ENCODE measurements at places on chromosomes 4 and X. TPM values are rescaled to one million over a fixed set of nuclear protein-coding genes. Genes with fewer than 3 reads are reported as not detected.

Gene MGARP
- 2.1 TPM for total RNA-seq

Gene RBM47
- 0.17 TPM for total RNA-seq

Gene MAPK10
- 4.3 TPM for total RNA-seq

Gene SLC4A4
- 1.8 TPM for total RNA-seq

Gene MAGEA9B
- total RNA-seq, result not detected

Gene ADGRG2
- total RNA-seq, result 0.11 TPM

Gene GABRG1
- not detected for total RNA-seq

Gene FHIP1A
- 1.3 TPM for total RNA-seq

Gene USP17L22
- total RNA-seq, result not detected
